ENCODE measurements at places on chromosomes 4 and X.

- no peak for DNase-seq
These were observed 89.3 kb downstream of the FHDC1 start for GRCh38 chr4:153025406-153025805.

GRCh38 chr4:172109466-172109865 is 296.3 kb downstream of the GALNTL6 start:
- no peak for DNase-seq

GRCh38 chr4:14679906-14680305 is 322.4 kb upstream of the CPEB2 start:
- no peak for DNase-seq

DNA sequence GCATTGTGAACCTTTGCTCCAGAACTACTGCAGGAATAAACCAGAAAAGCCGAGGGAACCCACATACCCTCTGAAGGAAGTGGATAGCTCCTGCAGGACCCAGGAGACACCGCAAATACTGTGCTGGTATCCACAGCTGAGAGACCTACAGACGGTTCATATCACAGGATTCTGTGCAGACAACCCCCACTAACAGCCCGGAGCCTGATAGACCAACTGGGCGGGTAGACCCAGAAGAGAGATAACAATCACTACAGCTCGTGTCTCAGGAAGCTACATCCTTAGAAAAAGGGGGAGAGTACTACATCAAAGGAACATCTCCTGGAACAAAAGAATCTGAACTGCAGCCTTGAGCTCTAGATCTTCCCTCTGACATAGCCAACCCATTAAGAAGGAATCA is 150.8 kb downstream of the FRAS1 start:
- no peak for DNase-seq

DNA sequence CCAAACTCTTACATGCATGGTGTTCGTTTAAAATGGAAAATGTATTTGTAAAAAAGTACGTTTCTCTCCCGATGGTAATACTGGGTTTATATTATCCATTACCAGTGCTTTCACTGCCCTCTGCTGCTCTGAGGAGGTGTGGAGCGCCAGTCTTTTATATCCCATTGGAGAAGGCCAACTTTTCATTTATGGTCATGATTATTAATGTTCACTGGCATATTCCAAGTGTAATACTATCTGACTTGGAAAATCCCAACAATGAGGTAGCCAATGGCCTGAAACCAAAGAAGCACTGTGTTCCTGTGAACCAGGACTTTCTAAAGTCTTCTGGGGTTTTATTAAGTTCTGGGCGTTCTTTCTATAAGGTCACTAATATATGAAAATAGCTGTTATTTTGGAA is 80.7 kb downstream of the SYNPO2 start:
- no peak for DNase-seq

DNA sequence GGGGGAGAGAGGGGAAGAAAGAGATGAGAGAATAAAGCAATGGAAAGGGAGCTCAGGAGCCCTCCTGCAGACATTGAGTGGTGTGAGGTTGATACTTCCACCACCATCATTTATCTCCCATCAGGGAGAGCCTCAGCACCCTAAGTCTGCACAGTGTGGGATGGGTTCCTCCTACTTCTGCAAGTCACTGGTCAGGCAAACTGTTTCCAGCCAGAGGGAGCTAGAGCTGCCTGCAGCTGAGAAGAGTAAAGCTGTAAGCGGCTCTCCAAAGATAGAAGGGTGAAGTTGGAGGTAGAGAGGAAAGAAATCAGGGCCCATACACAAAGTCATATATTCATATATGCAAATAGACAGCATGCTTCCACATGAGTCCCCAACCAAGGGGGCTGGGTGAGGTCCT is 21.9 kb upstream of the ZNF81 start:
- DNase-seq = no peak

DNA sequence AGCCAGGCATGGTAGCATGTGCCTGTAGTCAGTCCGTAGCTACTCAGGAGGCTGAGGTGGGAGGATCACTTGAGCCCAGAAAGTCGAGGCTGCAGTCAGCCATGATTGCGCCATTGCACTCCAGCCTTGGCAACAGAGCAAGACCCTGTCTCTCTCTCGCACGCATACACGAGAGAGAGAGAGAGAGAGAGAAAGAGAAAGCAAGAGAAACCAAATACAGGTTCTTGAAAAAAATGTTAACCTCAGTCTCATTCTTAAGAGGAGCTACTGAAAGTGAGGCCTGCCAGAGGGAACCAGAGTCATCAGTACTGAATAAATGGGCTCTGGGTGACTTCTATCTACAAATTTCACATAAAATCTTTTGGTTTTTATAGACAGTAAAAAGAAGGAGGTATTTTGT is 42.9 kb downstream of the KIAA0232 start:
- DNase-seq = no peak

DNA sequence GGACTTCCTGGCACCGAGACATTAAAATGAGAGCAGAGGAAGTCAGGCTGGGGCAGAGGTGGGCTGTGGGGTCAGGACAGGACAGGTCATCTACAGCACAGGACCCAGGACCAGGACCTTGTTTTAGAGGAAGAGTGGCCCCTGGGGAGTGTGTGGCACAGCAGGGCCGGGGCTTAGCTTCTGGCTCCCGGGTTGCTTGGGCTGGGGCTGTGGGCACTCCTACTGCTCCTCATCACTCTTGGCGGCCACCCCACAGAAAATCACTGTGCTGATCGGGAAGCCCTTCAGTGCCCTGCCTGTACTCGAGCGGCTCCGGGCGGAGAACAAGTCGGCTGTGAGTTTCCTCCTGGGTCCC is 8.1 kb upstream of the ATP6AP1 start:
- no peak for DNase-seq

DNA sequence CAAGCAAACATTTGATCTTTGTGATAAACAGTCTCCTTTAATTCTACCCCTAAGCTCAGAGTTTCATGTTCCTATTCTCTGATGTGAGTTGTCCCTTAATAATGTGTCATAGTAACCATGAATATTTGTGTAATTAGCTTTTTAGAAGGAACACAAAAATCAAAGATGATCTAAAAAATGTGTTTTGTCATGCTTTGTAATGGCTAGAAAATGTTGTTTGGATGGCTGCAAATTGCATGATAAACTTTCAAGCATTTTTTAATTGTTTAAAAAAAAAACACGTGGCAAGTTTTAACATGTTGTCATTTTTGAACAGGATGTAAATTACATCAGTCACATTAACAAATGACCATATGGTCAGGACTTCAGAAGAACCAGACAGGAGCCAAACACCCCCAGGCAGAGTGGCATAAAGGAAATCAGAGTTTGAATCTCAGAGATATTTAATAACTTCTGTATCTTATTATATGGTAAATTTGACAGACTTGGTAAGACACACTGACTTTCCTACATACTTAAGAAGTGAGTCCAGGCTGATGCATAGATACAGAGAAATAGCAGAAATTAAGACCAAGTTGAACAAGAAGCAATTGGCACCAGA is 223.9 kb upstream of the VEGFC start:
- no peak for DNase-seq
